ENCODE measurements at places on chromosomes 5 and 9. TPM values are rescaled to one million over a fixed set of nuclear protein-coding genes. Genes with fewer than 3 reads are reported as not detected.

The LEAP2 gene
- 0.35 TPM for total RNA-seq

The SLC25A2 gene
- total RNA-seq = 0.29 TPM

The SERINC5 gene
- total RNA-seq = 6.9 TPM

The RASGRF2 gene
- total RNA-seq = 2.6 TPM

The UBQLN1 gene
- total RNA-seq = 109 TPM

The TAF11L2 gene
- total RNA-seq = not detected

The MYOT gene
- not detected for total RNA-seq

The LMX1B gene
- 0.52 TPM for total RNA-seq

The LCN2 gene
- total RNA-seq = 106 TPM

The PTPN3 gene
- total RNA-seq = 53.0 TPM

The PCDHGB6 gene
- total RNA-seq = 1.4 TPM

The OLFML2A gene
- total RNA-seq = 7.0 TPM

The GDA gene
- 1.2 TPM for total RNA-seq

The CTXN3 gene
- not detected for total RNA-seq

The GLRA1 gene
- not detected for total RNA-seq

The STPG3 gene
- total RNA-seq = not detected

The SLC6A19 gene
- total RNA-seq = not detected

The PHF24 gene
- total RNA-seq = 0.12 TPM

The IL5 gene
- not detected for total RNA-seq

The PTGS1 gene
- 6.0 TPM for total RNA-seq

The TMEFF1 gene
- 3.5 TPM for total RNA-seq

The RACK1 gene
- total RNA-seq = 3,067 TPM

The GRAMD2B gene
- total RNA-seq = 26.6 TPM
